Muscle of back (tissue), 13 donors: ENCODE measurements at places on chromosomes 16 and 17.

DNA sequence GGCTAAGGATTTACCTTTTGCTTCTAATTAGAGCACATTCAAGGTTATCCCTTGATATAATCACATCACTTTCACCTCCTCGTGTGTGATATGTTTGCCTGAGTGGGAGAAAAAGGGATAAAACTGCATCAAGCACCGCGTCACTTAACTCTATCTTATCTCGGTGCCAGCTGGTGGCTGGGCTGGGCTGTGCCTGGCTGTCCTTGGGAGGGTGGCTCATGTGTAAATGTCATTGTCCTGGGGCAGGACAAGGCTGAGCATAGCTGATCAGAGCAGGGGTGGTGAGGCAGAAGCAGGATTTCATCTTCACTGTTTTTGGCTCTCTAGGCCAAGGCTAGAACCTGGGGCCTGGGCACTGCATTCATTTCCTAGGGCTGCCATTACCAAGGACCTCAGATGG is 105.3 kb downstream of the RAP1GAP2 start:
- DNase-seq, result no peak

GRCh38 chr16:64282181-64282580 is 839.7 kb downstream of the CDH11 start:
- no peak for DNase-seq

DNA sequence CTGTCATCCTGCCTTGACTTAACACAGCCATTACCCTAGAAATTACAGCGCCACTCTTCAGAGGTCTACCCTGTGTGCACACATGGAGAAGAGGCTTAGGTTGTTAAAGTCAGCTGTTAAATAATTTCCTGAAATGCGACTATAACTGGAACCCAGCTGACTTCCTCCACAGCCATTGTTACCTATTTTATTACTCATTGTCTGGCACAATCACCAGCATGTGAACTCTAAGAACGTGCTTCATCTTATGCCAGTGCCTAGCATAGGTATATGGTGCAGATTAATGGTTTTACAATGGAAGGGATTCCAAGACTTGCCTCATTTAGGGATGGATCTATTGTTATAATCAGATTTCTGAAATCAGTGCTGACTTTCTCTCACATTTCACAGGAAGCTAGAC is 11.9 kb downstream of the RDM1 start:
- no peak for DNase-seq

- no peak for DNase-seq
Measured at GRCh38 chr16:35747658-35748455, 2288.4 kb downstream of the TP53TG3F start.

- DNase-seq, result no peak
Measured at GRCh38 chr16:17770104-17770503, 299.3 kb upstream of the XYLT1 start.

DNA sequence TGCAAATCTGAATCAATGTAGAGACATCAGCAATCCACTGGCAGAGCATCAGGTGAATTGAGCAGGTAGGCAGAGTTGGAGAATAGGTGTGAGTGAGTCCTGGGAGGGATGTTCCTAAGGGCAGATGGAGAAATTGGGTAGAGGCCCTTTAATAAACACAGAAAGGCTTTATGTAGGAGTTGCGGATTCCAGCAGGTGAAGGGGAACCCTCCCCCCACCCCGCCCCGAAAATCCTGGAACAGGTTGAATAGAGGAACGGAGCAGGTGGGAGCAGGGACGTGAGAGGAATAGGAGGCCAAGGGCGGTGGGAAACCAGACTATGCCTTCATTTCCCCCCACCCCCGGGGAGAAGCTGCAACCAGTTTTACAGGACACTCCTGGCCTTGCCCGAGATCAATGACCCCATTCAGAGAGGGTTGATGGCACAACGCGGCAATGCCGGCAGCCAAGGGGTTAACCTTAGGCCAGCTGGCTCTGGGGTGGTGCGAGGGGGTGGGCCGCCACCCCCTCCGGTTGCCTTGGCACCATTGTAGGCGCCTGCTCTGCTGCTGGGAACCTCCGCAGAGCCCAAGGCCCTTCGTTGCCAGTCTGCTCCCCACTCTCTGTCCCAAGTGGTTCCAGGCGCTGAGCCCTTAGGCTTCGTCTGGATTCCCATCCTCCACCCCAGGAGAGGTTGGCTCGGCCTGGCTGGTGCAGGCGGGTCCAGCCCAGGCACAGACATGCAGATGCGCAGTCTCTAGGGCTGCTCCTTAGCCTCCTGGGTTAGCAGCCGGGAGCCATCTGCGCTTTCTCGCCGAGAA is 814 bp upstream of the RUNDC3A start:
- no peak for DNase-seq

- DNase-seq, result no peak
Measured at GRCh38 chr16:12259651-12260050, 283.1 kb downstream of the SNX29 start.

DNA sequence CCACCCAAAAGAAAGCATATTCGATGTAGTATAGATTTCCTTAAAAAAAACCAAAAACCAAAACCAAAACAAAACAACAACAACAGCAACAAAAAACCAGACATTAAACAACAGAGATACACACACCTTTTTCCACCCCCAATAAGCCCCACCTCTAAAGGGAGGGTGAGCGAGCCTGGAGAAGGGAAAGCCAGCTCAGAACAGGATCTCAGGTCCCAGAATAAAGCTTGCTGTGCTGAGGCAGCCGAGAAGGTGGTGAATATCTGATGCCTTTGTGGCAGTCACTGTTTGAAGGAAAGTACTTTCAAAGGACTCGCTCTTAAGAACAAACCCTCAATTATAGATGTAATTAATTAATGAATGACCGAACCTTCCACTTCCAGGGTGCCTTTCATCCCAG is 470 bp downstream of the KRT23 start:
- no peak for DNase-seq

- peak; percentile 13 for DNase-seq
Measured at GRCh38 chr16:12801511-12802042, 2.1 kb downstream of the CPPED1 start.

DNA sequence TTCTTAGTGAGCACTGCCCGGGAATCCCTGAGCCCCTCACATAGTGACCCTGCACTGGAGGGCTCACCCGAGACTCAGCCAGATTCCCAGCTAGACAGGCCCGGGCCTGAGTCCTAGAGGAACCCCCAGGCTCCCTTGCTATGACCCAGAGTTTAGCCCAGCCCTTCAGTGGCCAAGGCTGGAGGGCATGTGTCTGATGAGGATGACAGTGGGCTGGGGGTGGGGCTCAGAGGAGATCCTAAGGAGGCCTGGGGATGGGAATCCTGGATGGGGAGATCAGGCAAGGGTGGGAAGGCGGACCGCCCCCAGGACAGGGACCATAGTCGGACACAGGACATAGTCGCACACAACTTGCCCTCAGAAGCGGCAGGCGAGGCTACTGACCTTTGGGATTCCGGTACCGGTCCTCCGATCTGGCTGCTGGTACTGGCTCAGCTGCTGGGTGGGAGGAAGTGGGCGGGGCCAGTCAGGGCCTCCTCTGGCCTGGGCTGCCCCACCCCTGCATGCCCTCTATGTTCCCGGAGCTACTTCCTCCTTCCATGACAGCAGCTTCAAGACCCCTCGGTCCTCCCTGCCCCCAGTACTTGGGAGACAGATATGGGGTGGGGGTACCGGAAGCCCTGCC is 1.1 kb downstream of the CD79B start:
- DNase-seq, result no peak

DNA sequence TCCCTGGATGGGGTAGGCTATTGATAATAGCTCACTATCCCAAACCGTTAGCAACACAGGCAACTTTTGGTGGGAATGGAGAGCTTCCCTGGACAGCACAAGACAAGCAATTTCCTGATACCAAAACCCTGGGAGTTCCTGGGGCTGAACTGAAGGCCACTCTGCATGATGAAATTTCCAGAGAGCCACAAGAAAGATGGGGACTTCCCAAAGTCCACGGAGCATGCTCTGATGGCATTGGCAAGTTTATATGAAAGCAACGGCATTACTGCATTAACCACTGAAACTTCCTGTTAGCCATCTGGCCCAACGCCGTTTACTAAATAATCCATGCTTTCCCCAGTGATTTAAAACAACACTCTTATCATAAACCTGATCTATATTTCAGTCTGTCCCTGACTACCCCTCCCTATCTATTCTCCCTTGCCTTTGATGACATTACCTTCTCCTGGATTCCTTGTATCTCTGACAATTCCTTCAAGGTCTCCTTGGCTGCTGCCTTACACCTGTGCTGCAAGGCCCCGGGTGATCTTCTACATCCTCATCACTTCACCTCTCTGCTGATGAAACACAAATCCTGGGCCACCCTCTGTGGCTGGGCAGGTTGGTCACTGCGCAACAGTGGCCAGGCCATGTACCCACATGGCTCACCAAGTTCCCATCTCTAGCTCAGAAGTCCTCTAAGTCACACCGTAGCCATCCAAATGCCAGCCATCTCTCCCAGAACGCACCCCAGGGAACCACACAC is 108.5 kb upstream of the RCVRN start:
- DNase-seq, result no peak

DNA sequence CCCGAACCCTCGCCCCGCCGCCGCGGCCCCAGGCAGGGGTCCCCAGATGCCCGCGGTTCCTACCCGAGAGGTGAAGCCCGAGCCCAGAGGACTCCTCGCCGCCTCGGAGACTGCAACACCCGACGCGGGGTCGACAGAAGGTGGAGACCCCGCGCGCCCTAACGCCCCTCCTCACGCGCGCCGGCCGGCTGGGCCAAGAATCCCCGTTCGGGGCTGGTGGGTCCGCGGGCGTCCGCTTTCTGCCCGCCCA is 515 bp downstream of the SUMO2 start:
- DNase-seq, result no peak

DNA sequence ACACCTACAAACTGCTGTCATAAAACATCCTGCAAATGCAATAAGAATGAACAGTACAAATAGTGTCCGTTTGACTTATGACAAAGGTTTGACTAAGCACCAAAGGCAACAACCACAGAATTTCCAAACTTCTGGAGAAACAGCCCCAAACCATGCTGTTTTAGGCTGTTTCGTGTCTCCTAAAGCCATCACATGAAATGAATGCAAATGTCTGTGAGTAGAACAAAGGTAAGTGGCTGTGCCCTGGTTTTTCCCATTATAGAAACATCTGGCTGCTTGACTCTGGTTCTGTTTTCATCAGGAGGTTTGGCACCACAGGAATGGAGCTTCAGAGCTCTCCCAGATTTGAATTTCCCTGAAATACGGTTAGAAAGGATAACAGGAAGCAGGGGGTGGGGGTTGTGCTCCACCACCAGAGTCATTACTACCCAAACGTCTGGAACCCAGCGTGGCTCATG is 4.6 kb upstream of the EMP2 start:
- DNase-seq, result no peak

GRCh38 chr17:81126281-81127132 is 38.8 kb upstream of the PVALEF start:
- no peak for DNase-seq

GRCh38 chr17:1124896-1125787 is 54.6 kb downstream of the ABR start:
- no peak for DNase-seq

- DNase-seq, result no peak
Measured at GRCh38 chr17:5131146-5131715, 15.4 kb downstream of the USP6 start.

GRCh38 chr17:35764123-35764991 is 3.7 kb downstream of the C17orf50 start:
- DNase-seq, result peak; percentile 84

- DNase-seq, result peak; percentile 23
Measured at GRCh38 chr16:51306116-51306515, 155.0 kb upstream of the SALL1 start.

- DNase-seq, result no peak
Measured at GRCh38 chr17:8912084-8912981, 44.9 kb upstream of the PIK3R6 start.

DNA sequence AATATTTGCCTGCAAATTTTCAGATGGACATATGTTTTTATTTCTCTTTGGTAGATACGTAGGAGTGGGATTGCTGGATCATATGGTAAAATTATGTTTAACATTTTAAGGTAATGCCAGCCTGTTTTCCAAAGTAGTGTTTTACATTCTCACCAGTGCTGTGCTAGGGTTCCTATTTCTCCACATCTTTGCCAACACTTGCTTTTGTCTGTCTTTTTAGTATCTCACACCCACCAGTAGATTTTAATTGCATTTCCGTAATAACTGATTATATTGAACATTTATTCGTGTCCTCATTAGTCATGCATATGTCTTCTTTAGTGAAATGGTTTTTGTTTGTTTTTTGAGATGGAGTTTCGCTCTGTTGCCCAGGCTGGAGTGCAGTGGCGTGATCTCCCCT is 58.4 kb downstream of the MRTFB start:
- DNase-seq, result no peak

DNA sequence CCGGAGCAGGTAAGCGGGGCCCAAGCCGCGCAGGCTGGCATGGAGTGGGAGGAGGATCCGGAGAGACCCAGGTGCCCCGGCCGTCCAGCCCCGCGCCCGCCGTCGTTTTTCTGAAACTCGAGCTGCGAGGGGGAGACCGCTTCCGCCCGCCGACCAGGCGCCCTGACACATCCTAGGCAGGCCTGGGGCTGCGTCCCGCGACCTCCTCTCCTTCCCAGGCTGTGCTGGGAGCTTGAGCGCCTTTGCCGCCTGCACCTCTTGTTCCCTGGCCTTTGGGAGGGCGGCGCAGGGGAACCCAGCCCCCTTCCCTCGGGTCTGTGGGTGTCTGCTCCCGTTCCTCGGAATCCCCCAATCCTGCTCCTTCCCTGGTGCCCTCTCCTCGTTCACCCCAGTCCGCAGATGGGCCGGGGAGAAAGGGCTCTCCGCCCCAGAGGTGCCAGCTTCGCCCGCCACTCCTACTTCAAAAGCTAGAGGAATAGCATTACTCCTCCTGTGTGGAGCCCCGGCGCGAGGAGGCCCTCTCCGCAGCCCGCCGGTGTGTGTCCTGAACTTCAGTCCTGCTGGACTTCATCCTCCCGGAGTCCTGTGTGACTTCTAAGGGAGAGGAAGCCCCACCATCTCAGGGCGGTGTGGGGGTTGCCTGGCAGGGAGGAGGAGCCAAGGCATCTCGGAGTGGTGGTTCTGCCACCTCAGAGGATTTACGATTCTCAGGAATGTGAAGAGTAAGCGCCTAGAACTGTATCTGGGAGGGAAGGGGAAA is 1.0 kb downstream of the NHERF1 start:
- DNase-seq, result no peak

DNA sequence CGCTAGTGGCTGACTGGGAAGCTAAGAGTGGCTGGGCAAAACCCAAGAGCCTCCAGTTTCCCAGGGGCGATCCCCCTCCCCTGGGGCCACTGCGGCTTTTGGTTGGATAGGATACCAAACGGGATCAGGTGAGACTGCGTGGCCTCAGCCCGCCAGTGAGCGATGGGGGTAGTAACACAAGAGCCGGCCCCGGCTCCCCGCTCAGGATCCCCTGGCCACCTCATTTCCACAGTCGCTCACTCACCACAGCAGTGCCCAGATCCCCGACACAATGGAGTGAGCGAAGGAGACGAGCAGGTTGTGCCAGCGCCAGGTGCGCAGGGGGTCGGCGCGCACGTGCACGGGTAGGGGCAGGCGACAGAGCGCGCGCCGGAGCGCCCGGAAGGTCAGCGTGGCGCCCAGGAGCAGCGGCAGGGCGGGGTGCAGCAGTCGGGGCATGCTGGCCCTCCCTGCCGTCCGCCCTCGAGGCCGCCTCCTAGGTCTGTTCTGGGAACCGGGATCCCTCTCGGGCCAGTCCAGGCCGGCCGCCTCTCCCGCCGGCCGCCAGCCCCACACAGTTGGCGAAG is 290 bp downstream of the TLCD1 start:
- DNase-seq, result no peak
